Stimulated activated CD8-positive, alpha-beta memory T cell treated with anti-CD3 and anti-CD28 coated beads, Interleukin-7, amount 100 ng/mL, for 24 hours (primary cell): ENCODE measurements at places on chromosomes 4 and X.

GRCh38 chr4:76856243-76857073 is 41.5 kb downstream of the SOWAHB start:
- DNase-seq, result no peak

DNA sequence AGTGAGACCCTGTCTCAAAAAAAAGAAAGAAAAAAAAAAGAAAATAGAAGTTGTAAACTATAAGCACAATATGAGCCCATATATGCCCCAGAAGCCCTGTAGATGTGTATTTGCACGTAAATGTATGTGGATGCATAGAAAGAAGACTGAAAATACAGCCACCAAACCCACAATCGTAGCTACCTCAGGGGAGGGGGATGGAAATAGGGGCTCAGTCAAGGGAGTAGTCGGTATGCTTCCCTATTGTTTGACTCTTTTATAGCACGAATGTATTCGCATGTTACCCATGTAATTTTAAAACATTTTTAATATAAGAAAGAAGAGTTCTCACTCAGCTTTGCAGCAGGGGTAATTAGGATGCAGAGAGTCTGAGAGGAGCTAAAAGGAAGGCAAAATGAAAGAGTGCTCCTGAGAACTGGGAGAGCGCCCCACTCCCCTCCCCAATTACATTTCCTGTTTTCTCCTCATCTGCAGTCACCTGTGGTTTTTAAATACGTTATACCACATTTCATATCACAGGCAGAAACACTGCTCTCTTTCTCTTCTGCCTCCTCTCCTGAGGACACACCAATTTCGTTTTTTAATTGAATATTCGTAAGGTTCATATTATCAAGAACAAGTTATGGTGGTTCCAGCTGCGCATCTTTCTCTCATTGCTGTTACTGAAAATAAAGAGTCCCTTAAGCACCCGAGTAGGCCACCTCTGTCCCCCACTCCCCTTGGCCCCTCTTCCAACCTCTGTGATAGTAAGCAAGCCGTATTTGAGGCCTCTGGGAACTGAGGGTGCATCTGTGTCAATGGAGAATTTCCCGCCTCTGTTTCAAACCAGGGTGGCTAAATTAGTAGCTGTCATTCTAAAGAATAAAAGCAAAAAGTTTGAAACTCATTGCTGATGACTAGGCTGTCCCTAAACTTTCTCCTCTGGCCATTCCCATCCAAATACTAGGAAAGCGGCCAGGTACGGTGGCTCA is 10.7 kb downstream of the SEPTIN6 start:
- no peak for DNase-seq

DNA sequence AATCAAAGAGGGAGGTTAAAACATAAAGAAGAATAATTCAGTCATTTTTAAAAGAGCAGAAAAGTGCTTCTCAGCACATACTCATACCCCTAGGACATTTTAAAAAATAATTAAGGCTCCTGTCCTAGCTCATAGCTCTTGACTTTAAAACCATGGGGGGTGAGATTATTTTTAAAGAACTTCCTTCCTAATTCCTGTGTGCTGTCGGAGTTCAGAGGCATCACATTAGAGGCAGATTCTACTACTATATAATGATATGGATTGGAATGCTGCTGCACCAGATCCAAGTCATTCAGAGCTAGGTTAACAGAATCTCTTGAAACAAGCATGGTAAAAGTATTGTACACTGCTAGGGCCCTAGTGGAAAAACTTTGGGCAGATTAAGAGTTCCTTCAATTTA is 456.5 kb upstream of the ADGRL3 start:
- DNase-seq, result no peak

DNA sequence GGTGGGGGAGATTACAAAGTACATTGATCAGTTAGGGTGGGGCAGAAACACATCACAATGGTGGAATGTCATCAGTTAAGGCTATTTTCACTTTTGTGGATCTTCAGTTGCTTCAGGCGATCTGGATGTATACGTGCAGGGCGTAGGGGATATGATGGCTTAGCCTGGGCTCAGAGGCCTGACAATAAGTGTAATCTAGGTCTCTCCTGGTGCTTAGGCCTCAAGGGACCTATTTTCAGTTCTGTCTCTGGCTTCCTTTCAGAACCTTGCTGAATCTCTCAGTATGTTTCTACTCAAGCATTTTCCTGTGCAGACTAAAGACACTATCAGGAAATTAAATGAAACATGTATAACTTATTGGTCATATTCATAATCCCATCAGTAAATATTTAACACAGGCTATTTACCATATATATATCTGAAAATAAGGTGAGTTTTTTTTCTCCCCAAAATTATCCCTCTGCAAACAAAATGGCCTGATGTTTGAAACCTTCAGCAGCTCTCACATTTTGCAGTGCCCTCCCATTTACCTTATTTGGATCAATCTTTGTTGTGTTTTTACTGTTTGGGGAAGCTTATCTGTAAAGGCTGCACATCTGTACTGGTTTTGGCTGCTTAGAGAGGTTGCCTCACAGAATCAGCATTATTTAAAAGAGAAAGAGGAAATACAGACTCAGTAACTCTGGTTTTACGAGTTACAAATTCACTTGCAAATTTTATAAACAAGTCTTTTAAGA is 2.3 kb upstream of the ZCCHC4 start:
- no peak for DNase-seq

GRCh38 chrX:50691820-50692219 is 122.2 kb downstream of the SHROOM4 start:
- no peak for DNase-seq

GRCh38 chr4:20432088-20432487 is 180.4 kb downstream of the SLIT2 start:
- DNase-seq, result no peak

DNA sequence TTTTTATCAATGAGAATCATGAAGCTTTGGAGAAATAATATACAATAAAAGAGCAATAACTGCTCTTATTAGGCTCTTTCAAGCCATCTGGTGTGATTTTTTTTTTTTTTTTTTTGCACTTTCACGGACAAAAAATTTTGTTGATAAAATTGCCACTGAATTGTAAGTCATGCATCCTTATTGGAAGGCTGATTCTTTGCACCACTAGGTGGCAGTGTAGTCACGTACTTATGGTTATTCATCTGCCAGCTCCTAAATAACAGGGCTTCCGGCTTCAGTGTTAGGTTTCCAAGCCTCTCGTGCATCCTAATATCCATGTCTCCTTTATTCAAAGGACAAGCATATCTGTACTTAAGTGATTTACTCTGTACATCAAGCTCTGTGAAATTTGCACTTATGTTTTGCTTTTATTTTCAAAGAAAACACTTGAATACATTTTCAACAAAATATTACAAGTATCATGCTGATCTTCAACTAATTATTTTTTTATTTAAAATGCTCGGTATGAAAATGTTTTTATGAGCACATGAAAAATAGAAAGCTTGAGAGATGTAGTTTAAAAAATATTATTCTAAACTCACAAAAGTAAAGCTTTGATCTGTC is 1578.3 kb upstream of the TENM3 start:
- DNase-seq, result no peak

DNA sequence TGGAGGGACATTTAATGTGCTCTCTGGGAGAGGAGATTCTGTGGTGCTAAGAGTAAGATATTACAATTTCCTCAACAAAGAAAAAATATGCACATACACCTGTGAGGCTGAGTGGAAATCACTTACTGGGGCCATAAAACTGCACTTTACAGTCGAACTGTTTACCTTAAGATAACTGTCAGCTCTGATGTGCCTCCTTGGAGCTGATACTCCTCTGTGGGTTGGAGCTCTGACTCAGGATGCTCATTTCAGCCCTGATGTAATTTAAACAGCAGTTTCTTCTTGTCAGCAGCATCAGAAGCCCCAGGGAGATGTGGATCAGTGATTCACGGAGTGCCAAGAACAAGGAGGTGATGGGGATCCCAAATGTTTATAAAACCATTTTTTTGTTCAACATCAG is 241.9 kb upstream of the SFRP2 start:
- DNase-seq, result no peak

GRCh38 chr4:13940921-13941320 is 313.4 kb upstream of the BOD1L1 start:
- DNase-seq, result no peak

DNA sequence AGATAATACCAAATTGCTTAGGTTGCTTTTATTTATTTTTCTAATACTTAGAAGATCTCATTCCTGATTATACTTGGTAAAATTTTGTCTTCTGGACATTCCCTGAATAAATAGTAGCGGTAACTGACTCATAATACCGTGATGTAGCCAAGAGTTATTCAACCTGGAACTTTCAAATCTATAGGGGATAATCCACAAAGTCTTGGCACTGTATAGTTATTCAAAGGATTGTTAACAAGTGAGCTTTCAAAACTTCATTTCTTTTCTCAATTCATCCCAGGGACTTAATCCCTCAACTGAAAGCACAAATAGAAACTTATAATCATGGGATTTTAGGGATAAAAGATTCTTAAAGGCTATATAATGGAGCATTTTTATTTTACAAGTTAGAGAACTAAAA is 1383.3 kb downstream of the FAM133A start:
- no peak for DNase-seq

- no peak for DNase-seq
Measured at GRCh38 chr4:59728496-59728895, 1471.6 kb upstream of the ADGRL3 start.

DNA sequence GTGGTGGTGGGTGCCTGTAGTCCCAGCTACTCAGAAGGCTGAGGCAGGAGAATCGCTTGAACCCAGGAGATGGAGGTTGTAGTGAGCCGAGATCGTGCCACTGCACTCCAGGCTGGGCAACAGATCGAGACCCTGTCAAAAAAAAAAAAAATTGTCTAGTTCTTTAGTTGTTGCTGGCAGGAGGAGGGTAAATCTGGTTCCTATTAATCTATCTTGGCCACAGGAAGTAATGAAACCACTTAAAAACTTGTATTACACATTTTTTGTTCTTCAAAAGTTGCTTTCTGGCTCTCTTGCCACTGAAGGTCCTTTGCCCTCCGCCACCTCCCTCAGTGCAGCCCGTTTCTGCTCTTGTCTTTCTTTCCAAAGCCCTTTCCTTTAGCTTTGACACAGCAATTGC is 102.9 kb upstream of the ARSJ start:
- DNase-seq, result no peak

DNA sequence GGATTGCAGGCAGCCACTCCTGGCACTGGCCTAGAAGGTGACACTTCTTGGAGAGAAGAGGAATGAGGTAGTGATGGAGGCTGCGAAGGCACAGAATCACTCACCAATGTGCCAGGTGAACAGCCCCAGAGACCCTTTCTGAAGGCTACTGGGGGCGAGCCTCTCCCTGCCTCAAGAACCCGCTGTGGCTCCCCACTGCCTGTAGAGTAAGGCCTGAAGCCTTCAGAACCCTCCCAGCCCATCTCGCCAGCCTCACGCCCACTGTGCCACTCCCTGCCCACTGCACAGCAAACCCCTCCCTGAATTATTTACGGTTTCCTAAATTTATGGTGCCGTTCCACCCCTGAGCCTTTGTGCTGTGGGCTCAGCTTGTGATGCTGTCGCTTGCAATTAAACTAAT is 24.2 kb upstream of the SORCS2 start:
- no peak for DNase-seq

- DNase-seq, result no peak
Measured at GRCh38 chr4:44194365-44194764, 254.2 kb downstream of the KCTD8 start.
